ENCODE measurements at places on chromosomes 1 and 21.
A peak's percentile ranks its signal among the peaks of the same experiment; 100 is the strongest.

DNA sequence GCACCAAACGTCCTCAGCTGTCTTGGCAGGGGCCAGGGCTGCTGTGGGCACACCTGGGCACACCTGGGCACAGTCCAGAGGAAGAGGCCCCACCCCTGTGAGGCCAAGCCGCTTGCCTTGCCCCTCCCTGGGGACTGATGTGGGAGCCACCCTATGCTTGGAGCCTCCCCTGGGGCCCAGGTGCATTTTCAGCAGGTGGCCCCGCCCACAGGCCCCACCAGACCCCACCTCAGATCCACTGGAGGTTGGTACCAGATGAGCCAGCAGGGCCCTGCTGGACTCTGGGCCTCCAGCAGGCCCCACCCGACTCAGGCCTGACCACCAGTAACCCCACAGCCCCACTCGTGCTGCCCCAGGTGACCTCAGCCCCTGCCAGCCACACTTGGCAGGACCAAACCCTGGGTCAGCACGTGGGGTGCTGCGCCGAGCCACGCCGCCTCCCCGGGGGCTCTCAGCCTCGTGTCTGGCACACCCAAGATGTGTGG, 8.8 kb downstream of the SLC19A1 start:
- no peak for DNase-seq

DNA sequence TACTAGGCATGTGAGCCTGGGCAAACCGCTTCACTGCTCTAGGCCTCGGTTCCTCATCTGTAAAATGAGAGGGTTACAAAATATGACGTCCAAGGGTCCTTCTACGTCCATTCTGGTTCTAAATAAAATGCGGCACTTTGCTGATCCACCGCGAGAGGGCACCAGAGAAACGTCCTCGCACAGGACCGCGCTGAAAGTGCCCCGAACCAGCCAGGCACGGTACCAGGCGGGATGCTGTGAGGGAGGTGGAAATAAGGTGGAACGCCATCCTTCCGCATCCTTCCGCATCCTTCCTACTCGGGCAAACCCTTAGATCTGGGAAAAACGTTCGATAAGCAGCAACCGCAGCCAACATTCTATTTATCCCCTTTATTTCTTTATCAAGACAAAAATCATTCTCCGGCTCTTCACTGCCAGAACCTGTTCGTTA, 60.3 kb upstream of the KRTAP19-8 start:
- DNase-seq: peak; percentile 69

- no peak for DNase-seq
Observed at GRCh38 chr1:117633068-117633345, 27.2 kb downstream of the TENT5C start.

DNA sequence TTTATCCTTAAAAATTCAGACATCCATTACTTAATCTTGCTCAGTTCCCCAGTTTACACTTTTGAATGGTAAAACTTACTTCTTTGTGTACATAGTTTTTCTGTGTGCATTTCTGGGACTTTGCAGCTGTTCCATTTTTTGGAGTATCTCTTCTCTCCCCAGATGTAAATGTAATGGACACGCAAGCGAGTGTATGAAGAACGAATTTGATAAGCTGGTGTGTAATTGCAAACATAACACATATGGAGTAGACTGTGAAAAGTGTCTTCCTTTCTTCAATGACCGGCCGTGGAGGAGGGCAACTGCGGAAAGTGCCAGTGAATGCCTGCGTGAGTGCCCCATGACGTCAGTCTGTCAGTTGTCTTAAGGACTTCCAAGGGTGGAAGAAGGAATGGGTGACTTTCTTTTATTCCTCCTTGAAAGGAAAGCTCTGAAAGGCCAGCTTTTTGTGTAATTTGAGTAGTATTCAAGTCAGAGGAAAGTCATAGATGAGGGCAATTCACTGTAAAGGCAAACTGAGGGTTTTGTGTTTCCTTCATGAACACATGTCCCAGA, 75.7 kb upstream of the LAMC2 start:
- DNase-seq: no peak

GRCh38 chr1:112516141-112516540, 7.4 kb downstream of the WNT2B start:
- no peak for DNase-seq

DNA sequence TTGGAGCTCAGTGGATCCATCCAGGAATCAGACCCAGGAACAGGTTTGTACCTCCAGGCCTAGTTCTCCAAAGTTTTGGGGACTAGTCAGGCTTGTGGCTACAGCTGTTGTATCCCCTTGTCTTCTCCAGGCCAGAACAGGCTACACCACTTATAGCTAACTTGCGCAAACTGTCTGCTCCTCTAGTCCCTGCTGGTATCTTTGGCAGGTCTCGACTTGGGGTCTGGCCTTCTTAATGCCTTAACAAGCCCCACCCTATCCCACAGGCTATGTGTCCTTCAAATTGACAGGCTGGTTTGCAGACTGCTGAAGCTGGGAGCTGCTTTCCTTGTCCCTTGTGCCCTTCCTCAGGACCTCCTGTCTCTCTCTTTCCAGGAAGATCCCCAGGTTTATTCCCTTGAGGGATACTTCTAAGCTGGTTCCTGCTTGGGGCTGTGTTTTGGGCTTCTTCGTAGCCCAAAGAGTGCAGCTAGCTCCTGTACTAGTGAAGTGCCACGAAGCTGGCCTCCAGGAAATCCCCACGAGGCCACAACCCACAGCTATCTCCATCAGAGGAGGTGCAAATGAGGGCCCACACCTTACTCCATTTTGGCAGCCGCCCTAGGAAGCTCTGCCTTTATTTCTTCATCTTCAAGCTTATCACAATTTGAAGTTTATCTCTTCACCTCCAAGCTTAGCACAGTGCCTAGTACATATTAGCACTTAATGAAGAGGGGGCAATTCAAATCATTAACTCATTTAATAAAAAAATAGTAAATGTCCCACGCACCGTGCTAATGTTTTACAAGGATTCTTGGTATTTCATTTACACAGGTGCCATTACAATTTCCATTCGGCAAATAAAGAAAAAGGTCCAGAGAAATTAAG, 683 bp upstream of the DMAP1 start:
- DNase-seq: peak; percentile 25

GRCh38 chr1:228515200-228515834, 28.1 kb downstream of the RNF187 start:
- DNase-seq: no peak

DNA sequence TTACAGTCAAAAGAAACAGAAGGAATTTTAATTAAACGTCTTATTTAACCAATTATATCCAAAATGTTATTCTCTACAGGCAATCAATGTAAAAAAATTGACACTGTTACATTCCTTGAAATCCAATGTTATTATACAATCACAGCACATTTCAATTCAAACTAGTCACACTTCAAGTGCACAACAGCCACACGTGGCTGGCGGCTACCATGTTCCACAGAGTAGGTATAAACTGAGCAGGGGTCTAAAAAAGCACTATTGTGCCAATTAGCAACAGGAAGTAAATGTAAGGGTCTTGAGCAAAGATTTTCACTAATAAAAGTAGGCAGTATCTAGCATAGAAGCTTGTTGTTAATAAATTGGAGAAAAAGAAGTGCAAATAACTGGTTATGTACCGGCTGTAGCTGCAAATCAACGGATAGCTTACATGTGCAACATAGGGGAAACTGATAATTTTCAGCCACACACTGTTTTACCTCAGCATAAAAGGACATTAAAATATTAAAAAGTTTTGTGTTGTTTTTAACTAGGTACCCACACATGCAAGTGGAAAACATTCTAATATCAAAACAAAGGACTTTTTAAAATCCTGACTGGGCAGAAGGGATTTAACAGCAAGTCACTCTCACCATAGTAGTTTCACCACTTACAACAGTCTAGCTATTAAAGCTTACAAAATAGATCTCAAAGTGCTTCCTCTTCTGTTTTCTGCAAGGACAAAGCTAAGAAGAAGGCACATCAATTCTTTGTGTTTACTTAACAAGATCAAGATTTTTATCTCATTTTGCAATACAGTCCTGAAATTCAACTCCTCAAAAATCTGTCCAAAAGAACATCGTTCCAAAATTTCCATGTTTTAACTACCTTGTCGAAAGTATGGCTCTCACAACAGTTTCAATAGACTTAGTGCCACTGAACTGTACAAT, 2.5 kb downstream of the CSDE1 start:
- DNase-seq: no peak

- peak; percentile 18 for DNase-seq
Observed at GRCh38 chr21:34967509-34968289, 81.4 kb downstream of the RUNX1 start.

GRCh38 chr1:19284881-19285280, 3.7 kb downstream of the AKR7A3 start:
- DNase-seq: no peak

DNA sequence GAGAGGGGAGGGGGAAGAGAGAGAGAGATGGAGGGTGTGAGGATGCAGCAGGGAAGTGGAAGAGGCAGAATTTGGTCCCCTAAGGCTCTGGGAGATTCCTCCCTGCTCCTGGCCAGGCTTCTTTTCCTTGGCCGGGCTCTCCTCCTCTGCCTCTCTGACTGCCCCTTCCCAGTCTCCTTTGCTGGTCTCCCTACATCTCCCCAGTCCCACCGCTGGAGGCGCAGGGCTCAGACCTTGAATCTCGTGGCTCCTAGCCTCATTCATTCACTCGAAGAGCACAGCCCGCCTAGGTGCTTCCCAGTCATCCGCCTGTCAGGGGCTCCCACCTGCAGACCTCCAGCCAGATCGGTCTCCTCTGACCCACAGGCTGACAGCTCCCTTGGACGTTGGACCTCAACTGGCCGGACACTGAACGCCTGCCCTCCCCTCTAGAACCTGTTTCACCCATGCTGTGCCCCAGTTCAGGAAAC, 76.5 kb downstream of the VWA5B1 start:
- DNase-seq: no peak

DNA sequence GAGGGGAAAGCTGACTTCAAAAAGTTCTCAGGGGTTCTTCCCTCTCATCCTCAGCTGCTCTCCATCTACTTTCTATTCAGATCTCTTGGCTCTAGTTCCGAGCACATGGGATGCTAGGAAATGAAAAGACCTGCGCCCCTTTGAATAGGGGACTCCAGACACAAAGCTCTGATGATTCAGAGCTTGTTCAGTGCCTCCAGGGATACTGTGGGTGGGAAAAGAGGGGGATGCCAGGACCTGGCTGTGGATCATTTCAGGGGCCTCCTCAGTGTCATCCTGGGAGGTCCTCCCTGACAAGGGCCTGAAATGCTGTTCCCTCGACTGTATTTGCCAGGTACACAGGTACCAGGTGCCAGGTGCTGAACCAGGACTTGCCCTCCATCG, 943 bp upstream of the KIAA0040 start:
- no peak for DNase-seq

GRCh38 chr1:43699281-43699680, 8.1 kb upstream of the ST3GAL3 start:
- DNase-seq: no peak

- DNase-seq: no peak
Observed at GRCh38 chr1:230144010-230144614, 77.1 kb downstream of the GALNT2 start.

GRCh38 chr1:173043253-173043652, 7.5 kb downstream of the TNFSF18 start:
- no peak for DNase-seq
